Smooth muscle cell of bladder (primary cell): ENCODE measurements at places on chromosomes 6 and 20. TPM values are rescaled to one million over a fixed set of nuclear protein-coding genes. Genes with fewer than 3 reads are reported as not detected.

TAF11 gene
- 13.2 and 14.2 TPM in 2 replicates for total RNA-seq

CDSN gene
- under 0.01 TPM in 1 of 2 replicates, not detected in the other for total RNA-seq

SLC22A7 gene
- not detected in 2 replicates for total RNA-seq

SIRPB2 gene
- not detected in 2 replicates for total RNA-seq

EPHA7 gene
- under 0.01 and 0.37 TPM in 2 replicates for total RNA-seq

PPARD gene
- 8.7 and 9.1 TPM in 2 replicates for total RNA-seq

VSX1 gene
- not detected in 2 replicates for total RNA-seq

ZNF831 gene
- total RNA-seq: not detected in 2 replicates

TSPO2 gene
- not detected in 2 replicates for total RNA-seq

APCDD1L gene
- total RNA-seq: 7.0 and 14.1 TPM in 2 replicates

RIPOR3 gene
- total RNA-seq: 21.7 and 37.7 TPM in 2 replicates

HLA-DRB5 gene
- not detected in 2 replicates for total RNA-seq

THBD gene
- 1.00 and 1.2 TPM in 2 replicates for total RNA-seq

CST7 gene
- not detected in 2 replicates for total RNA-seq

NOP56 gene
- total RNA-seq: 118 and 160 TPM in 2 replicates

PTCRA gene
- total RNA-seq: not detected in 2 replicates

RIOK1 gene
- 17.9 and 21.1 TPM in 2 replicates for total RNA-seq

ADTRP gene
- 2.7 and 3.5 TPM in 2 replicates for total RNA-seq

KCNQ5 gene
- 0.57 and 1.7 TPM in 2 replicates for total RNA-seq
